ENCODE measurements at places on chromosomes 6 and 20.

- no peak for DNase-seq
These were observed 140.2 kb upstream of the PHACTR1 start for GRCh38 chr6:12576389-12576788.

DNA sequence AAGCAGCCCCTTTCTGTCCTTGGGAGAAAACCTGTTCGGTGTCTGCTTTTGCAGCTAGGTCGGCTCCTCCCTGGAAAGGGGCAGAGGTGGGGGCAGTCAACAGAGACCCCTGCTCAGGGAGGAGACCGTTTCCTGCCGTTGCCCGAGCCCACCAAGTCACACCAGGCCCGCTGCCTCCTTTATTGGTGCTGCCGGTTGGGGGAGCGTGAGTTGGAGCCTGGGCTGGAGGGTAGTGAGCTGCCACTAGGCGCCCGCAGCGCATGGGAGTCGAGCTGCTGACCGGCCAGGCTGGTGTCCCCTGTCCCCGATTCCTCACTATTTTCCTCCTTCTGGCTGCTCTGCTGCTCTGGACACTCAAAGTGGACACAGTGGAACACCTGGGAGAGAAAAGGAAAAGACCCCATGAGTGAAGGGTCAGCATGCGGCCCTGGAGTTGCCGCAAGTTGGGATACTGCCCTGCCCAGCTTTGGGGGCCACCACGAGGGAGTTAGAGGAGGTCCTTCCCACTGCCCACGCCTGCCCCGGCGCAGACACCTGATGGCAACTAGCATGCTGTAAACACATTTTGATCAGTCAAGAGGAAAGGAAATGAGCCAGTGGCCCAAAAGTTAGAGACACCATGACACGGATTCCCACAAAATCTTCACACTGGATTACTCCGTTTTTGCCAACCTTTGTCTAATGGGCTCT lies 355.4 kb downstream of the ZFAND3 start:
- DNase-seq = no peak

DNA sequence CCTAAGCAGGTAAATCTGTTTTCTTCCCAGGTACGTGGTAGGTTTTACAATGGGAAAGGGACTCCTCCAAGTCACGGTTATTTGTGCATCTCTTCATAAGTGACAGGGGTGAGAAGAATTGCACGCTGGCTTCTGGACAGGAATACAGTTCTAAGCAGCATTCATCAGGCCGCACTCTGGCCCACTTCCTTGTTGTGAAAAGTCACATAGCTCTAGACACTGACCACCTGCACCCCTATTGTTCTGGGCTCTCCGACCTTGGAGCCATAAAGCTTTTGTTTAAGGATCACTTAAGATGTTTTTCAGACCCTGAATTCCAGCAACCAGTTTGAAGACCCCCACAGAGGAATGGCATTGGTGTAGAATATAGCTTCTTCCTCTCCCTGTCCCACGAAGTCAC lies 31.4 kb downstream of the RAMACL start:
- no peak for DNase-seq

GRCh38 chr20:58633161-58634053 lies 17.7 kb upstream of the STX16 start:
- no peak for DNase-seq

GRCh38 chr6:56816370-56816769 lies 138.5 kb upstream of the BEND6 start:
- no peak for DNase-seq

- no peak for DNase-seq
These were observed 683.0 kb upstream of the MANEA start for GRCh38 chr6:94894300-94894699.

DNA sequence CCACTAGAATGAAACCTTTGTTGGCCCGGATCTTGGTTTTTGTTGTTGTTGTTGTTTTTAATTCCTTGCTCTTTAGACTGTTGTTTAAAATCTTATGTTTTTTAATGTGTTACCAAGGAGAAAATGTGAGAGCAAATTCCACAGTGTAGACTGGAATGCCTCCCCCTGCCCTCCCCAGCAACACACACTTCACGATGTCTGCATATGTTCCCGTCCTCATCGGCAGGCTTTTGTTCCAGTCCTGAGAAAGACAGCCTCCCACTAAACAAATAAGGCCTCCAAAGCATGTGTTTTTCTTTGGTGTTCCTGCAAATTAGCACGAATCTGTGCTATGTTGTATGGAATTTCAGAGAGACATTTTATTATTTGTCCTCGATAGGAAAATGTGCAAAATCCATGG lies 263.3 kb upstream of the QKI start:
- DNase-seq = no peak

GRCh38 chr6:157615420-157615769 lies 207.7 kb upstream of the SNX9 start:
- no peak for DNase-seq

- no peak for DNase-seq
These were observed 47.3 kb downstream of the ARMC2 start for GRCh38 chr6:108895571-108895970.

DNA sequence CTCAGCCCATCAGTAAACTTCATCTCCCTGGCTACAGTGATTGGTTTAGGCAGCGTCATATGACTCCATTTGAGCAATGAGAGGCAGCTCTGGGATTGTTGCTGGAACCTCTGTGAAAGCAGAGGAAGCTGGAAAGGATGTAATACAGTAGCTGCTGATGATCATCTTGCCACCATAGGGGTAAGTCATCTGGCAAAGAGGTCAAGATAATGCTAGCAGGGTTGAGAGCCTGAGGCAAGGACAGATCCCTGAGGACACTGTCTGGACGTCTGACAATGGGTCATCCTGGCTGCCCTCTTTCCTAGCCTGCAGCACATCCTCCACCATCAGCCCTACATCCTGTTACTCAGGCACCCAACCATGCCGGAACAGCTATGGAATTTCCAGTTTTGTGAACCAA lies 25.5 kb upstream of the FKBP1A start:
- DNase-seq = no peak

DNA sequence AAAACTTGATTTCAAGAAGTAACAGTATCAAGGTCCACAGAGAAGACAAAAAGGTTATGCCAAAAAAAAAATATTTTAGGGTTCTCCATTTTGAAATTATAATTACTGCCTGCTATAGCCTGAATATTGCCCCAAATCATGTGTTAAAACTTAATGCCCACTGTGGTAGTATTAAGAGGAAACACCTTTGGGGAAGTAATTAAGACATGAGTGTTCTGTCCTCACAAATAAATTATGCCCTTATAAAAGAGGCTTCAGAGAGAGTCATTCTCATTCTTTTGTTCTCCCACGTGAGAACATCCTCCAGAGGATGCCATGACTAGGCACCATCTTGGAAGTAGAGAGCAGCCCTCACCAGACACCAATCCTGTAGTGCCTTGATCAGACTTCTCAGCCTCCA lies 66.2 kb downstream of the GMDS start:
- no peak for DNase-seq

DNA sequence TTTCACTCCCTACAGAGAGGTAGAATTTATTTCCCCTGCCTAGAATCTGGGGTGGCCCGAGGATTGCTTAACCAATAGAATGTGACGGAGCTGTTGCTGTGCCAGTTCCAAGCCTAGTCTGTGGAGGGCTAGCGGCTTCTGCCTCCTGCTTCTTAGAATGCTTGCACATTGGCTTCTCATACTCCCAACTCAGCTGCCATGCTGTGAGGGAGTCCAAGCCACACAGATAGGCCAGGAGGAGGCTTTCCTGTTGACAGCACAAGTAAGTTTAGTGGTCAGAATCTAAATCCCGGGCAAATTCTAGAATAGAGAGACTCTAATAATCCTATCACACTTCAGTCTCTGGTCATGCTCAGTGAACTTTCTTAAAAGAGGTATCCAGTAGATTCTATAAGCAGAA lies 57.5 kb upstream of the SNRPB2 start:
- DNase-seq = no peak

DNA sequence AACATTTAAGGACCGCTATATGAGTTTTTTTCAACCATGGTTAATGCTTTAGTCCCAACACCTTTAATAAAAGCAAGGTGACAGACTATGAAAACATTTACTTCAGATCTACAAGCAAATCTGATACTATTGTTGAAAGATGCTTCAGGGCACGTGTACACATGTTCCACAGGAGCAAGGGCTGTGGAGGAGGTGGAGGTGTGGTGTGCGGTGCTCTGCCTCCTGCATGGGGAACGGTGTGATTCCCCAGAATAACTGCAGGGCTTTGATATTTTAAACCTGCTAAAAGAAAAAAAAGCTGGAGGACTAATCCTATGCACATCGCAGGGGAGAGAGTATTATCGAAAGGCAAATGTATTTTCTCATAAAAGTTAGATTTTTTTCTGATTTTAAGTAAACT lies 188.1 kb upstream of the CEP162 start:
- no peak for DNase-seq

DNA sequence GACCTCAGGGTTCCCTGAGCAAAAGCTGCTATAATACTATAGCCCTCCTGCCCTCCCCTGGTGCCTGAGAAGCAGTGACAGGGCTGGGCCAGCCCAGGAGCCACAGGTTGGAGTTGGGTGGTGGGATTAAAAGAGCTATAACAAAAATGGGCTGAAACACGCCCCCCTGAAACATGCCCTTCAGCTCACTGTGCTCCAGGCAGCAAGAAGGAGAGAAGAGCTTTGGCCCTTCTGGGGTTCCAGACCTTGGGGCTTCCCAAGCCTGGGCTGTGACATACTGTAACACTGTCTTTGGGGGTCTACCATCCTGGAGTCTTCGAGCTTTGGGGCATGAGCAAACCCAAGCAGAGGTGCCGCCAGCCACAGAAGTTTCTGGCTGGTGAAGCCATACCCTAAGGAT lies 129.2 kb downstream of the HTR1B start:
- DNase-seq = no peak

- peak; percentile 84 for DNase-seq
These were observed 108.4 kb downstream of the RTN4IP1 start for GRCh38 chr6:106520711-106521401.

- DNase-seq = no peak
These were observed 101.9 kb upstream of the MOCS1 start for GRCh38 chr6:40036186-40036585.

- DNase-seq = no peak
These were observed 77.3 kb upstream of the TMEM244 start for GRCh38 chr6:129938249-129939020.

- no peak for DNase-seq
These were observed 43.6 kb upstream of the ZBP1 start for GRCh38 chr20:57663681-57664451.

GRCh38 chr6:97059473-97059872 lies 134.9 kb downstream of the KLHL32 start:
- DNase-seq = no peak

- DNase-seq = no peak
These were observed 154.2 kb upstream of the MLN start for GRCh38 chr6:33957892-33958525.

- no peak for DNase-seq
These were observed 3.7 kb upstream of the CARMIL1 start for GRCh38 chr6:25275436-25275835.

GRCh38 chr6:37130704-37131103 lies 39.2 kb upstream of the PIM1 start:
- no peak for DNase-seq

- DNase-seq = no peak
These were observed 350.1 kb upstream of the TSHZ2 start for GRCh38 chr20:52622081-52622480.

DNA sequence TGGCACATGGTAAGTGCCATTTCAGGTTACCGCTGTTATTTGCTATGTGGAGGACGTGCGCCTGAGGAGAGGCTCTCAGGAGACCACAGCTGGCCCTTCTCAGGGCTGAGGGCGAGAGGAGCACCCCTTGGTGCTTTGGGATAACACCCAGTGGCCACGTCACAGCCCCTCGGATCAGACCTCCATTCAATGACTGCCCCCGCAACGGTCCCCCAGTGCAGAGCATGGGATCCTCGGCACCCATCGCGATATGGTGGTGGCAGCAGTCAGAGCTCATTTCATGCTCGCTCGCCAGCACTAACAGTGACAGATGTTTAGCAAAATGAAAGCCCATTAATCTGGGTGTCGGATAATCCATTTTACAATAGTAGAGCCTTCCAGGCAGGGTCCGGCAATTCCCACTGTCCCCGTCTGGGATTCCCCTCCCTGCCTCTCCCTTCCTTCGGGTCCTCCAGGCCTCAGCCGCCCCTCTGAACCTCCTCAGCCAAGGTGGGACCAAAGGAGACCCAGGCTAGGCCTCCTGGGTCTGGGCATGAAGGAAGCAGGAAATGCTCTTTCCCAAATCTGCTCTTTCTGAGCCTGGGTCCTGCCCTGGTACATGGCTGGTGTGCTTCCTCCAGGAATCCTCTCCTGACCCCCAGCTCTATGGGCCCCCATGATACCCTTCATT lies 117.1 kb downstream of the GRM4 start:
- no peak for DNase-seq

GRCh38 chr6:26392932-26393636 lies 9.0 kb upstream of the BTN3A1 start:
- DNase-seq = no peak

DNA sequence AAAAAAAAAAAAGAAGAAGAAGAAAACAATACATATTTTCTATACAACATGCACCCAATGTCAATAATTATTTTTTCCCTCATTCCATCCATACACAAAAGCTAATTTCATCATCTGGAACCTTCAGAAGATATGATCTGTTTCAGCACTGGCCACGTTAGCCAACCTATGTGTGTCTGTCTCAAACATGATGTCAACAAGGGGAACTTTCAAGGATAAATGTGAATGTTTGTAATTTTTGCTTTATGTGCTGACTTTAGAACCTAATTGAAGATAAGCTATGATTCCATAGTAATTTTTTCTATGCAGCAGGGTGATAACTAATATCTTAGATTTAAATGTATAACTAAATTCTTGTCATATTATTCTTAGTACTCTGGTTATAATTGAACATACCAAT lies 37.9 kb downstream of the IPCEF1 start:
- DNase-seq = no peak

DNA sequence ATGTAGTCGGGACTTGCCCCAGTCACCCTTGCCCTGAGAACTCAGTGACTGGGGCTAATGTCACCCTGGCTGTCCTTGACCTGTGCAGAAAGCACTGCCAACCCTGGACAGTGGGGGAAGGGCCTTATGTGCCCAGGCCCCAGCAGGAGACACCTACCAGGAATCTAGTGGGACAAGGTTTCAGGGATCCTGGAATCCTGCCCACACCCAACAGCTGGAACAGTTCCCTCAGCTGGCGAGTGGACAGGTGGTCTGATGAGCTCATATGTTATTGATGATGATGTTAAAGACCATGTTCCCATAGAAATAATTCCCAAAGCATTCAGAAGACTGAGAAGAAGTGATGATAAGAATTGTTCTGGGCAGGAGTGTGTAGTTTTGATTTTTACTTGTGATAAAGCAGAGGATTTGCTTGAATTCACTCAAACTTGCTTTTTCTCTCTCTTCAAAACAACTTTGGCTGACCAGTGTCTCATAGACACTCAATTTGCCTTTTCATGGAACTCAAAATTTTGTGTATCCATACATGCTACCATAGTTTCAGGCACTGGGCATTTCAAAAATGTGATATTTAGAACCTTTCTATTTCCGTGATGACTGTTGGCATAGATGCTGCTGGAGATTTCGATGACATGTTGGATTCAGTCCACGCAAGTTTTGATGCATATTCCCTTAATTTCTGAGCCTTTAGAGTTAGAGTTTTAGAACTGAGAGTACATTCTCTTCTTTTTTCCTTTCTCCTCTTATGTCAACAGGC lies 79.3 kb downstream of the SLC22A3 start:
- no peak for DNase-seq
